CD8-positive, alpha-beta memory T cell (primary cell): ENCODE measurements at places on chromosomes 13 and 19. TPM values are rescaled to one million over a fixed set of nuclear protein-coding genes. Genes with fewer than 3 reads are reported as not detected.

- DNase-seq = no peak
These were observed 52.5 kb downstream of the SLITRK1 start for GRCh38 chr13:83829810-83830209.

The ZNF570 gene
- 5.3 TPM for total RNA-seq

The FGF21 gene
- not detected for total RNA-seq

DNA sequence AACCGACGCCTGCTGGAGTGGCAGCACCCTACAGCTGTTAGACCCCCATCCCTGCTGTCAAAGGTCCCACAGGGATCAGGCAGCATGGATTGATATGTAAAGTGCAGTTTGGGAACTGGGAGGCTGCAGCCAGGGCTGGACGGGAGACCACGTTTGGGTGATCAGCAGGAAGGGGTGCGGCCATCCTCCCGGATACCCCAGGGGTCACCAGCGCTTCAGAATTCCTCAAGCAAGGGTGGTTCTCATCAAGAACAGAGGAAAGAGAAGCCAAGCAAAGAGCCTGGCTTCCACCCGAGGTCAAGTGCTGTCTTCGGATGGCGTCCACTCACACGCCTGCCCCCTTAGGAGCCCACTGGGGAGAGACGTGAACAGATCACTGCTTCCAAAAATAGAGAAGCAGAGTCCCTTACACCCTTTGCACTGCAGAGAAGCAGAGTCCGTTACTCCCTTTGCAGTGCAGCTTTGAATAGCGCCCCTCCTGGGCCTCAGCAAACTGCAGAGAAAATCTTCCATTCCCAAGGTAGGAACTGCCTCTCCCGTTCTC is 35.5 kb downstream of the DHRS12 start:
- no peak for DNase-seq

DNA sequence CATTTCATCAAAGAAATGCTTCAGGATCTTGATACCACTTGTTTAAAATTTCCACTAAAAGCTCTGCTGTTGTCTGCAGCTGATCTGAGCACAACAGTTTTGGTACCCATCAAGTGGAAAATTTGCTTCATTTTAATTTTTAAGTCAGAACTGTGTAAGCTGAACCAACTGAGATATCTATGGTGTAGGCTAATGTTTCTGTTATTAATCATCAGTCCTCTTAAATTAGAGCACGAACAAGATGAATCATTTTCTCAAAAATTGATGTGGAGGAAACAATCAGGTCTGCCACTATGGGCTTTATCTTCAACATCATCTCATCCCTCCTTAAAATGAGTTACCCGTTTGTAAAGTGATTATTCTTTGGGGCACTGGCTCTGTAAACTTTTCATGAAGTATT is 221.5 kb upstream of the NBEA start:
- no peak for DNase-seq

DNA sequence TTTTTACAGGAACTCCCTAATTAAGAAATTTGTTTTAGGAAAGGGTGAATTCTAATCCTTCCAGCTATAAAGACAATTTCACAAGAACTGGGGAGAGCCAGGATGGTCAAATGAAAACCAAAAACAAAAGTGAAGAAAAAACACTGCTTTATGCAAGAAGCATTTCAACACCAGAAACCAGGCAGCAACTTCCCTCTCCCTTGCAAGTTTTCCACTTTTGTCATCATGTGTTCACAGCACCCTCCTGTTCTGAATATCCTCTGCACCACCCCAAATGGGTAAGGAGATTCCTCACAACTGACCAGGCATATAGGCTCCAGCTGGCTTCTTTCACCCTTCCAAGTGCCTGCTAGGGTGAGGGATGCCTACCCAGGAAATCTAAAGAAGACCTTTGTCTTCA is 328.1 kb downstream of the TBC1D4 start:
- DNase-seq = no peak

DNA sequence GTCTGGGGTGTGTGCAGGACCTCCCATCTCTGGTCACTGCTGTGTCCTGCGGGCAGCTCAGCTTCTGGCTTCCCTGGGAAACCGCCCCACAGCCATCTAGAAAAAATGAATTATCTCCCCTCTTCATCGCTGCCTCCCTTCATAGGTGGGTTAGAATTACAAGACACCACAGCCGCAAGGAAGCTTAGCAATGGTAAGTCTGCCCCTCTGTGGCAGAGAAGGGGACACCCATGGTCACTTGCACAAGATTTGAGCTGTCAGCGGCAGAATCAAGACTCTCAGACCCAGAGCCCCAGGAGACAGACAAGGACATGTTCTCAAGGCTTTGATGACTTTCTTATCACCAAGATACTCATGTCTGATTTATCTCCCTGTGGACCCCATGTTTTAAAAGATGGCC is 110.8 kb upstream of the PABPC3 start:
- DNase-seq = no peak

The CAMSAP3 gene
- 0.24 TPM for total RNA-seq

- DNase-seq = no peak
These were observed 170.0 kb upstream of the KL start for GRCh38 chr13:32845952-32846950.

GRCh38 chr13:46106839-46107371 is 2.1 kb upstream of the CPB2 start:
- DNase-seq = no peak

GRCh38 chr13:44649104-44649428 is 72.9 kb upstream of the TSC22D1 start:
- no peak for DNase-seq

DNA sequence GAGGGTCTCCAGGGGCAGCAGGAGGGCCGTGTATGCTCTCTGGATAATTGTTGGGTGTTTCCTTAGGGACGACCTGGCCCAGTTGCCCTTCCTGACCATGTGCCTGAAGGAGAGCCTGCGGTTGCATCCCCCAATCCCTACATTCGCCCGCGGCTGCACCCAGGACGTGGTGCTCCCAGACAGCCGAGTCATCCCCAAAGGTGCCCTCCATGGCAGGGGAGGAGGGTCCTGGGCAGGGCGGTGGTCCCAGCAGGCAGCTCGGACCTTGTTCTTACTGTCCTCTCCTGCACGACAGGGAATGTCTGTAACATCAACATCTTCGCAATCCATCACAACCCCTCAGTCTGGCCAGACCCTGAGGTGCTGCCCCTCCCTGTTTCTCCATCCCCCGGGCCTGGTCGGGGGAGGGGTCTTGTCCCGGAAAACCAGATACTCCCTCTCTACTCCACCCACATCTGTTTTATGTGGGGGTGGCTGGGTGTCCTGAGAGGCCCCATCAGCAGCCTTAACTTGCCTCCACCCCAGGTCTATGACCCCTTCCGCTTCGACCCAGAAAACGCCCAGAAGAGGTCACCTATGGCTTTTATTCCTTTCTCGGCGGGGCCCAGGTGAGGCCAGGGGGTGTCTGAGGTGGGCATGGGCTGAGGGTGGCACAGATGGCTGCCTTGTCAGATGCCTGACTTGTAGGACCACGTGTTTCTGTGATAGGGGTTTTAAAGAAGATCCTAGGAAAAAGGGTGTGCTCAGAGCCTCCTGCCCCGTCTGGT is 12.3 kb upstream of the CYP4F3 start:
- DNase-seq = no peak

GRCh38 chr13:113110048-113110851 is 4.7 kb downstream of the F7 start:
- DNase-seq = no peak

GRCh38 chr13:99661791-99662190 is 160.5 kb downstream of the TM9SF2 start:
- DNase-seq = no peak

- no peak for DNase-seq
These were observed 140.9 kb downstream of the KCNRG start for GRCh38 chr13:50156140-50156539.

The CEACAM16 gene
- not detected for total RNA-seq

The DENND1C gene
- total RNA-seq = 51.9 TPM

DNA sequence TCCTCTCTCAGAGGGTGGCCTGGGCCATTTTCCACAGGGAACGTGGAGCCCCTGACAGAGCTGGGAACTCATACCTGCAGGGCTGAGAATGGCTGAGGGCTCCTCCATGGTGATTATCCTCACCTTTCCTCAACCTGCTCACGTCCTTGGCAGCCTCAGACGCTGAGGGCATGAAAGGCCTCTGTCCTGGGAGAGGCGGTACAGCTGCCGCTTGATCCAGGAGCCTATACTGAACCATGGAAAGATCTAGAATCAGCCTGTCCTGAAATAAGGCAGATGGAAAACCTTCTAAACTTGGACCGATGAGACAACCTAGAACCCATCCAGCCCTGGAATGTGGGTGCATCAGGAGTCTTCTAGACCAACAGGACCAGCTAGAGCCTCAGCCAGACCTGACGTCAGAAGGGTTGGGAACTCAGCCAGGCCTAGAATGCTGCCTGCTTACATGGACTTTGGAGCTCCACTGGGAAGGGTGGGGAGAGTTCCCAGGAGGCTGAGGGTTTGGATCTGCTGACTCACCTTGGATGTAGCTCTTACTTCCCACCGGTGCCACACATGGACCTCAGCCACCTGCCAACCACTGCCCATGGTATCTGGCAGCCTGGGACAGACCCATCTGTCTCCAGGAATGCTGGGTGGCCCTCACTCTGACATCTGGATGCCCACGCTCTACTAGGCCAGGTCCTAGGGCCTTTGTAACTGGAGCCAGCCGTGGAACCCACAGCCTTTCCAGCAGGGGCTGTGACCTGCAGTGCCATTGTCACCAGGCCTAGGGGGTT is 7.5 kb downstream of the KCTD15 start:
- DNase-seq = no peak

The STRN4 gene
- 70.4 TPM for total RNA-seq

- no peak for DNase-seq
These were observed 63.9 kb upstream of the STARD13 start for GRCh38 chr13:33349288-33349985.

The KLK12 gene
- not detected for total RNA-seq

The PRODH2 gene
- total RNA-seq = not detected
